RPMI8226 (cell line): ENCODE measurements at places on chromosomes 2 and 18.

DNA sequence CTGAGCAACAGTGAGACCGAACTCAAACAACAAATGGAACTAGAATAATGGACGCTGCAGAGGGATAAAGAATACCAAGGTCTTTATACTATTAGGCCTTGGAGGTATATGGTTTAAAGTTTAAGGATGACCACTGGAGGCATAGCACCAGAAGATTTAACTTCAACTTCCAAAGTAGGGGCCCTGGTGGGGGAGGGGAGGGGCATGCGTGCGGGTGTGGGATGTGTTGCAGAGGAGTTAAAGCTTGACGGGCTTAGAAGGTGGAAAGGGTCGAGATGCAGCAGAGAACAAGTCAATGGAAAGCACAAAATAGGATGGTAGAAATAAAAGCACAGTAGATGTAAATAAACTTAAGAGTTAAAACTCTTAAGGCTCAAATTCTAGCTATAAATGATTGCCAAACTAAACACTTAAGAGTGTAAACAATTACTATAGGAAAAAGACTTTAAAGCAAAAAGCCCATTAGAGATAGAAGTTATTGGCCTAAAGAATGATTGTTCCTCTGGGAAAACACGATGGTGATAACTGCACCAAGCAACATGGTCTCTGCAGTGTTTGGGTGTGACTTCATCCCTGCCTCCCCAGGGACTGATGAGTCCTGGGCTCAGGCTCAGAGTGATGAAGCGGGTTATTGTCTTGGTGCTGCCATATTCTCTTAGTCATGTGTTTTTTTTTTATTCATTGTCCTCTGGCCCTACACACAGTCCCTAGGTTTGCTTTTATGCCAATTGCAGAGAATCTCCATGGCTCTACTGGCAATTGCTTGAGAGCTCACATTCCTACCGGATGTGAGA is 13.0 kb downstream of the RRM2 start:
- DNase-seq: no peak

GRCh38 chr18:47932603-47933002 is 2.1 kb upstream of the SMAD2 start:
- DNase-seq: no peak

GRCh38 chr18:2508678-2509077 is 62.6 kb downstream of the METTL4 start:
- no peak for DNase-seq

- no peak for DNase-seq
These were observed 27.5 kb upstream of the MSGN1 start for GRCh38 chr2:17788773-17789172.

DNA sequence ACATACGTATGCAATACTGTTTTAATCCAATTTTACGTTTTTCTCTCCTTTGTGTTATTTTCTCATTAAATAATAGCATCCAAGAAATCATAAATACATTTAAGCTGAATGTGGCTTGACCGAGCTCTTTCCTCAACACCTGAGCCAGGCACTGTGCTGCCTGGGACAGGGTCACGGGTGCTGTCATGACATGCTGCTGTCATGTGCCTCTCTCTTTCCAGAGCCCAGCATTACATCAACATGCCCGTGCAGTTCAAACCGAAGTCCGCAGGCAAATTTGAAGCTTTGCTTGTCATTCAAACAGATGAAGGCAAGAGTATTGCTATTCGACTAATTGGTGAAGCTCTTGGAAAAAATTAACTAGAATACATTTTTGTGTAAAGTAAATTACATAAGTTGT is 94.1 kb upstream of the LDLRAD4 start:
- DNase-seq: no peak

DNA sequence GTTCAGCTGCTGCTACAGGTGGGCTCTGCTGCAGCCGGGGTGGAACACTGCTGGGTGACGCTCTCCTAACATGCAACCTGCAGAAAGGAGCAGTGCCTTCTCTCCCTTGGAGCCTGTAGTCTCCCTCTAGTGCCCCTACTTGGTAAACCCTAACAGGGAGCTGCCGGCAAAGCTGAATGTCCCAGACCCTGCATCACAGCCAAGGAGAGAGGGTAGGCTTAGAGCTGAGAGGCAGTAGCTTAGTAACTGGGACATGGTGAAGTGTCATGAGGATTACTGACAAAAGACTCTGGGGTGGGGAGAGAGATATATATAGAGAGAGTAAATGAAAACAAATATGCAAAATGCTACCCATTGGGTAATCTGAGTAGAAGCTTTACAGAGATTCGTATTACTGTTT is 9.9 kb downstream of the NCAPH start:
- DNase-seq: no peak

DNA sequence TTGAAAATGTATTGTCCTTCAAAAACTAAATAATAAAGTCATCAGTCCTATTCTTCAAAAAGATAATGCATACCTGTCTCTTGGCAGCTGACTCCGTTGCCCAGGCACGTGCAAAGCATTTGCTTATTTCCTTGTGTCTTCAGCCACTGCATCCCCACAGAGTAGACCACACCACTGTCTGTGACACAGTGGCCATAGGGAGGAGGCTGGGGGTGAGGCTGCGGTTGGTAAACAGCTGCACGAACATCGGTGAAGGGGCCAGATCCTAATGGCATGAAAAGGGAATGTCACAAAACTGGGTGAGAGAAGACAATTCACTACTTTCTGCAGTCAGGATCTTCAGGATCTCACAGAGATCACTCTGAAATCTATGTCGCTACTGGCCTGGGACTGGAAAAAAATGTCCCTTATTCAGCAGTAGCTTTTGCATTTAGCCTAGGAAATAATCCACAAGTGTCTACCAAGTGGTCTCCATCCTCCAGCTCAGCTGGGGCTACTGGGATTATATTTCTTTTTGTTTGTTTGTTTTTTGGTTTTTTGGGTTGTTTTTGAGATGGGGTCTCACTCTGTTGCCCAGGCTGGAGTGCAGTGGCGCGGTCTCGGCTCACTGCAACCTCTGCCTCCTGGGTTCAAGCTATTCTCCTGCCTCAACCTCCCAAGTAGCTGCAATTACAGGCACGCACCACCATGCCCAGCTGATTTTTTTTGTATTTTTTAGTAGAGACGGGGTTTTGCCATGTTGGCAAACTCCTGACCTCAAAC is 10.7 kb downstream of the FN1 start:
- no peak for DNase-seq

DNA sequence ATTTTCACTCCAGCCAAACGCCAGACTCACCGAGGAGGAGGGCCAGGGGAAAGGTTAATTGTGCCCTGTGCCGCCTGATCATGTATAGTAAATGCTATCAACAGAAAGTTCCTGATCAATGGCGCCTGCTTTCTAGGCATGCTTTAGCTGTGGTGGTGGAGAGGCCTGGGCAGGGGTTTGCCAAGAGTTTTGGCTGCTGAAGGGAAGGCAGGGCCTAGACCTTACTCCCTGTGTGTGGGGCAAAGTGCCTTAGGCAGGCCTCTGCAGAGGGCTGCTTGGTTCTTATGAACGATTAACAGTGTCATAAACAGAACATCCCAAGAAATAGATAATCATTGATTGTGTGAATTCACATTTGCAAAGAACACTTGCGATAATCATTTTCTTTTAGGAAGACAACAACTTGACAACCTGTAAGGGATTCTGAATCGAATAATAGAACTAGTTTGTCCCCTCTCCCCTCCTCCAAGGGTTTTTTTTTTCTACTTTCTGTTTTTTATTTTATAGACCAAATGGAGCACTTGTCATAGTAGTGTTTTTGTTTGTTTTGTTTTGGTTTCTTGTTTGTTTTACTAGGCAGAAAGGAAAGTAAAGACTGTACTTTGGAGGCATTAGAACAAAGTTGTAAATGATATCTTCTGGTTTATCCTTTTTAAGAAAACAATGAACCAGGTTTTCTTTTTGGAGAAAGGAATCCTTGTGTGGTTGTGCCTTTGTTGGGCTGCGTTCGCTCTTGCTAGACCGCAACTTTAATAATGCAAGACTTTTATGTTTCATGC is 6.5 kb downstream of the TSHZ1 start:
- no peak for DNase-seq

- DNase-seq: no peak
These were observed 246.5 kb downstream of the LDLRAD4 start for GRCh38 chr18:13465124-13465446.

DNA sequence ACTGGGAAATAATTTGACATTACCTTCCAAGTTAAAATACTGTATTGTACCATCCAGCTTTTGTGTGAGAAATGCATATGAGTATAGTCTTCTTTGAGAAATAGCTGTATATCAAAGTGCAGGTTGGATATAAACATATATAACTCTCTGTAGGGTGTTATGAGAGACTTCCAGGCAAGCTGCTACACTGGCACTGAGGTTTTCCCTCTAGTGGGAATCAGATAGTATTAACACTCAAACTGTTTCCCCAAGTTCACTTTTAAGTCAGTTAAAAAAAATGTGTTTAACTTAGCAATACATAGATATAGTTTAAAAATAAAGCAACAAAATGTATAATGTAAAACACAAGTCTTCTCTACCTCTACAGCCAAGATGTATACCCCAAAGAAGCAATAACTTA is 368.4 kb upstream of the SLC8A1 start:
- no peak for DNase-seq

- no peak for DNase-seq
These were observed 14.5 kb upstream of the NXPH2 start for GRCh38 chr2:138794724-138795123.

- no peak for DNase-seq
These were observed 68.9 kb upstream of the EFEMP1 start for GRCh38 chr2:55992455-55992854.

DNA sequence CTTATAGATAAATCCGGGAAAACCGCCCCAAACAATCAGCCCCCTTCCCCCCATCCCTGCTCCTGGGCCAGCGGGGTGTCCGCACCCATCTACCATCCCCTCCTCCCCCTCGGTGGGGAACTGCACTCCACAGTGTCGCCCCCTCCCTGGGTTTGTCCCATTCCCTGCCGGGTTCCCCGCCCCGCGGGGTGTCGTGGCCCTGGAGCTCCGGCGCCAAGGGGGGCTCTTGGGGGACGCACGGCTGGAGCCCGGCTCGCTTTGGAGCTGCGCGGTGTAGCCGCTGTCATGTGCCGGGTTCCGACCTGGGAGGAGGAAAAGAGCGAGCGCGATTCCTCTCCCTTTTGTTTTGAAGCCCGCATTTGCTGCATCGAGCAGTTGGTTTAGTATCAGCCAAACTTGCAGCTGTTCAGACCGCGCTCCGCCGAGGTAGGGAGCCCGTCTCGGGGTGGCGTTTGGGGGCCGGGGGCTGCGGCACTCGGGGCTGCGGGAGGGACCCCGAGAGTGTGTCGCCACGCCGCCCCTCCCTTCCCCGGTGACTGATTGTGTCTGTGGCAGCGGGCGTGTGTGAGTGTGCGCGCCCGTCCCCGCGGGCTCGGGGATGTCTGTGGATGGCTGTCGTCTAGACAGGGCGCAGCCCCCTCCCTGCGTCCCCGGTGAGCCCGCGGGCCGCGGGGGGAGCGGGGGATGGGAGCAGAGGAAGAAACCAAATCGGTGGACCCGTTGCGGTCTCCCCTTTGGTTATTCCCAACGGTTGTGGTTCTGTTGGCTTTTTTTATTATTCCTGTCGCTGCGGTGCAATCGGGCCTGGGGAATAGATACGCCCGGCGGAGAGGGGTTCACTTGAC is 797 bp downstream of the CTIF start:
- peak; percentile 68 for DNase-seq
